ENCODE measurements at places on chromosomes 2 and 18.

DNA sequence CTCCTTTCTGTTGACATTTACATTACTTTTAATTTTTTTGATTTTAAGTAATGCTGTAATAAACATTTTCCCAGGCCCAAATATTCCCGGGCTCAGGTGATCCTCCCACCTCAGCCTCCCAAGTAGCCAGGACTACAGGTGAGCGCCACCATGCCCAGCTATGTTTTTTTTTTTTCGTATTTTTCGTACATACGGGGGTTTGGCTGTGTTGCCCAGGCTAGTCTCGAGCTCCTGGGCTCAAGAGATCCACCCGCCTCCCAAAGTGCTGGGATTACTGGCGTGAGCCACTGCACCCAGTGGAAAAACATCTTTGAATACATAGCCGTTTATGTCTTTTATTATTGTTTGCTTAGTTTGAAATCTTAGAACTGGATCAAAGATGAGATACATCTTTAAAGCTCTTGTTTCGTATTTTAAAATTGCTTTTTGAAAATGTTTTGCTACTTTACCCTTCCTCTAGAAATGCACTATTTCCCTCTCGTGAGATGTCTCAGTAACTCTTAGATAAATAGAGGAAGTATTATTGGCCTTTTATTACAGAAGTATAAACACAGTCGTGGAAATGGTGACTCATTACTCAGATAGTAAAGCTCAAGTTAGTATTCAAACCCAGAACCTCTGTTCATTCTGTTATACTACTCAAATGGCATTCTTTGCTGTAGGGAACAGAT is 2.4 kb downstream of the SMCHD1 start:
- no peak for DNase-seq

DNA sequence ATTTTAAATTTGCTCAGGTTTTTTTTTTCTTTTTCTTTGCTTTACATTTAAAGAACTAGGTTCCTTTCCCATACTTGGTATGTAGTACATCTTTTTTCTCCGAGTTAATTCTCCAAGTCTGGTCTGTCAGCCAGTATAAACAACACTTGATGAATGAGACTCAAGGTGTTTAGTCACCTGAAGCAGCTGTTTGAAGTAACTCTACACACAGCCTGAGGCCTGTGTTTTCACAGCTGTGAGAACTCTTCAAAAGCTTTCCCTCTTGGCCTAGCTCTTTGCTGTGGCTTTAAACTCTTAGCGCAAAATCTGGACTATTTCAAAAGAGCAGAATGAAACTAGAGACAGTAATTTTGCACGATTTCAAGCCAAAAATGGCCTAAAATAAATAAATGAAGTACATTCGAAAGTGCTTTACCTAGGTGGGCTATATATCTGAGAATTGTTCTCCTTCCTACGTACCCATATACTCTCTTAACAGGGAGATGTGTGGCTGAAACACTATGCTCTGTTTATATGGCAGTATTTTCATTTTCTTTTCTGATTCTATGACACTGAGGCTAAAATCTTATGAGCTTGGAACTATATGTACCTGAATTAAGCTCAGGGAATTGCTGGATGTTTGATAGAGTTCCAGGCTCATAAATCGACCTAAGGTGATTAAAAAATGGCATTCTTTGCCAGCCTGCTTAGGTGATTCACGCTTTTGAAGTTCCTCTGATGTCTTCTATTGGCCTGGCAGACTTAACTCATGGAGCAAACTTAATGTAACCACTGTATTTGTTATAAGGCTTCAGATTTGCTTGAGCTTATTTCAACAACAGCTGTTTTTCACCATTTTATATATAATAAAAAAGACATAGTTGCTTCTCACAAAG is 1044.1 kb upstream of the ZEB2 start:
- DNase-seq = no peak

GRCh38 chr2:181779288-181780021 is 99.1 kb upstream of the NEUROD1 start:
- DNase-seq = no peak

GRCh38 chr2:172454404-172455120 is 27.2 kb downstream of the ITGA6 start:
- no peak for DNase-seq

- DNase-seq = no peak
Measured at GRCh38 chr2:180540761-180541160, 439.6 kb upstream of the UBE2E3 start.

GRCh38 chr2:119158563-119159347 is at the start of gene C1QL2:
C1QL2 (minus strand) TSS chr2:119158751; CDS start chr2:119158269, 482 bp downstream.
- no peak for DNase-seq

DNA sequence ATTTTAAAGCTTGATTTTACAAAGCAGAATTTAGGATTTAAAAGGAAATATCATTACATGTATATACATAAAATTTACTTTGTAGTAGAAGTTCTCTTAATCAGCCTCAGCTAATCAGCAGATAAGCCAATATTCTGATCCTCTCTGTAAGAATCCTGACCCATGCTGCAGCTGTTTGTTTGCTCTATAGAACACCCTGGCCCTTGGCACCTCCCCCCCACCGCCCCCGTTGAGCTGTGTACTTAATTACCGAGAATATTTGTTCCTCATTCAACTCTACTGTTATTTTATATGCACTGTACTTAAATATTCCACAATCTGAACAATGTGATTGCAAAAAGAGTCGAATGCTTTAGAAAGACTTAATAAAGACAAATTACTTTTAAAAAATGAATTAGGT is 98.0 kb downstream of the EVA1A start:
- no peak for DNase-seq

DNA sequence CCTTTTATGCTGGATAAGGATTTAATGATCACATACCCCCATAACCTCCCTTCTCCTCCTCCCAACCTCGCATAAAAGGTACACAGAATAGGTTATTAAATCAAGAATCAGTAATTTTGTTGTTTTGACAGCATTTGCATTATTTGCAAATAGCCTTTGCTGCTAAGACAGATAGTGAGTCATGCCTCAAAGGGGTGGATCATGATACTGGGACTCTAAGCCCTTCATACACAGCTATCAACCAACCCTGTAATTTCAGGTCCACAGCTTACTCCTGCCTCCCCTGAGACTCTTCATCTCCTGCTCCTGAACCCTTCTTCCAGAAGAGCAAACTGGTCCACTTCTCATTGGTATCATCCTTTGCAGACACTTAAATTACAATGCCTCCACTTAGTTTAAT is 73.8 kb upstream of the KLHL29 start:
- no peak for DNase-seq

- no peak for DNase-seq
Measured at GRCh38 chr18:25365242-25365641, 13.3 kb upstream of the ZNF521 start.

- no peak for DNase-seq
Measured at GRCh38 chr2:215314896-215315295, 3.0 kb downstream of the ATIC start.

DNA sequence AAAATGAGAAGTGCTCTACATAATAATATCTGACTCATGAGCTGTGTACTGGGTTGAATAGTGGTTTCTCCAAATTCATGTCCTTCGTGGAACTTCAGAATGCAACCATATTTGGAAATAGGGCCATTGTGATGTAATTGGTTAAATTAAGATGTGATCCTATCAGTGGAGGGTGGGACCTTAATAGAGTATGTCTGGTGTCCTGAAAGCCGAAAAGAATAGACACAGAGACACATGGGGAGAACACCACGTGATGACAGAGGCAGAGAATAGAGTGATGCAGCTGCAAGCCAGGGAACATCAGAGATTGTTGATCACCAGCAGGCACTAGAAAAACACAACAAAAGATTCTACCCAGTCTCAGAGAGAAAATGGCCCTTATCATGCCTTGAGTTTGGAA is 310.1 kb downstream of the EXOC6B start:
- DNase-seq = no peak

DNA sequence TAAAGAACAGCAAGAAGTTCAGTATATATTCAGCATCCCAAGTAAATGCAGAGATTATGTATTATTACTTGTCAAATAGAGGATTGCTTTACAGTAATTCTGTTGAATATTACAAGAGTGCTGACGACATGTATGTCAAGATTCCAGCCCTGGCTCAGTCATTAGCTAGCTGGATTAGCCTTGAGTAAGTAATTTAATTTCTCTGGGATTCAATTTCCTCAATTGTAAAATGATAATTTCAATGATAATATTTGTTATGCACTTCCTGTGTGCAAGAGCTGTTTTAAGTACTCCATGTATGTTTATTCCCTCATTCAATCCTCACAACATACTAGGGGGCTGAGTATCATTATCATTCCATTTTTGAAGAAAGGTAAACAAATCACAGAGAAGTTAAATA is 44.0 kb downstream of the TCF4 start:
- no peak for DNase-seq

GRCh38 chr2:86520153-86520552 is 43.1 kb downstream of the CHMP3 start:
- DNase-seq = no peak

GRCh38 chr2:239468491-239469105 is 67.8 kb upstream of the HDAC4 start:
- no peak for DNase-seq

- no peak for DNase-seq
Measured at GRCh38 chr2:191302459-191303139, 57.4 kb downstream of the MYO1B start.

GRCh38 chr2:169348321-169349024 is 13.9 kb downstream of the LRP2 start:
- DNase-seq = no peak

GRCh38 chr18:10736984-10737383 is 211.2 kb downstream of the NAPG start:
- no peak for DNase-seq

DNA sequence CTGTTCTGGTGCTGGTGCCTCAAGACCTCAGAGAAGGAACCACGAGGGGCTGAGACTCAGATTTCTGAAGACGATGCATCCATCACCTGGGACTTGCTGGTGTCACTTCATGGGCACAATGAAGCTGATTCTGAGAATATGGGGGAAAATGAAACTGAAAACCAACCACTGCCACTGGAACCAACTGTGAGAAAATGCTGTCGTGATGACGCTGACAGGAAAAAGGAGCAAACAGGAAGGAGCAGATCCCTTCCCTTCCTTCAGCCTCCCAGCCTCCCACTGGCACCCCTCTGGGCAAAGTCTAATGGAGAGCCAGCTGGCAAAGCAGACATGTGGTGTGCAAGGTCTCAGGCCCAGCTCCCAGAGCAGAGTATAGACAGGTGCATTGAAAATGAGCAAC is 109.7 kb downstream of the FOXI3 start:
- no peak for DNase-seq

GRCh38 chr2:203817147-203817546 is 50.4 kb upstream of the CTLA4 start:
- DNase-seq = no peak

- DNase-seq = no peak
Measured at GRCh38 chr2:81206216-81206615, 901.7 kb upstream of the LRRTM1 start.

- DNase-seq = no peak
Measured at GRCh38 chr2:219648963-219649362, 21.5 kb downstream of the SLC4A3 start.

DNA sequence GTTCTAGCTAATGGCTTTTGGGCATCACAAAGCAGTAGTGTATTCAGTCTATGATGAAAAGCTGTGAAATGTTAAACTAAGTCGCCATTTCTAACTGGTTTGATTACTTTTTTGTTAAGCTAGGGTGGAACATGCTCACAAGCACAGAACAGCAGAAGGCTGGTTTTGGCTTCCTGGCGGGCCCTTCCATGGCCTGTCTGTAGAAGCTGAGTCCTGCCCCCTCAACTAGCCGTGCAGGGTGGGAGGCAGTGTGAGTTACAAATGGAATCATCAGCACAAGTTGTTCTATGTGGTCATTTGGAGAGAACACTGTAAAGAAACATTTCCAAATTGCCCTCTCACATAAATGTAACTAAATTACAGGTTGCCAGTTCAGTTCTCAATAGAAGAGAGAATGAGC is 290.8 kb downstream of the ALPK2 start:
- DNase-seq = no peak

DNA sequence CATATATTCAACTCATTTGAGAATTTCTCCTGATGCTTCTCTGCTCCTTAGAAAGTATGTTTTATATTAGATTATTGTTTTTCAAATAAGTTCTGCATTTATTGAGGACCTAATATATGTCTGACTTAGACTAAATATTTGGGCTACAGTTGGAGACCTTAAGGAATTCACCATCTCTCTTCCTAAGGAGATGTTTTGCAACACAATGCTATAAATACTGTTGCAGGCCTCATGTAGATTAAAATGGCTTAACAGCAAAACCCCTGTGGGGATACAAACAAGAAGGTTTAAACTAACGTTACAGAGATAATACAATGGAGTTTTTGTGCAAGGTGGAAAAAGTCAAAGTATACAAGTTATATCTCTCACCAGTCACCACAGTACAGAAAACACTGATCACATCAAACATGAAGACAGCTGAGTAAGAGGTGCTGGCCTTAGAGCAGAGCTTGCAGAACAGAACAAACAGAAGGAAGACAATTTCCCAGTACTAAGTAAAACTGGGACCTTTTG is 20.1 kb upstream of the BMPR2 start:
- DNase-seq = no peak

DNA sequence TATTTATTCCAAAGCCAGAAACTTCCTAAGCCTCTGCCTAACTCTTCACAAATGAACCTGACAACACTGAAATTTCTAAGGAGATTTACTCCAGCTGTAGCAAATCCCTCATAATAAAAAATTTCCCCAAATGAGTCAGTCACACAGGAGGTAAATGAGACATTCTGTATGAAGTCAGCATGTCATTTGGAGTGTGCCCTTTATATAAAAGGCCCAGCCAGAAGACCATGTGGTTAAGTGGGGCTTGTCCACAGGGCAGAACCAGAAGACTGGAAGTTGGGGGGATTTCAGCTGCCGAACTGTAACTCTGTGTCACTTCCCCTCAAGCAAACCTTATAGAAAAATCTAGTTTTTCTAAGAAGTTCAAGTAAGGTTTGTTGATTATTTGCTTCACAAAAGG is 30.2 kb downstream of the NRP2 start:
- DNase-seq = no peak

DNA sequence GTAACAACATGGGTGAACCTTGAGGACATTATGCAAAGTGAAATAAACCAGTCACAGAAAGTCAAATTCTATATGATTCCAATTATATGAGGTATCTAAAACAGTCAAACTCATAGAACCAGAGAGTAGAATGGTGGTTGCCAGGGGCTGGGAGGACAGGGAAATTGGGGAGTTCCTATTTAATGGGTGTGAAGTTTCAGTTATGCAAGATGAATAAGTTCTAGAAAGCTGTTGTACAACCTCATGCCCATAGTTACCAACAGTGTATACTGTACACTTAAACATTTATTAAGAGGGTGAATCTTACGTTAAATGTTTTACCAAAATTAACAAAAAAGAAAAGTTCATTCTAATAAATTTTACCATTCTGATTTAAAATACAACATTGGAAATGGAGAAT is 92.7 kb upstream of the WDSUB1 start:
- no peak for DNase-seq

DNA sequence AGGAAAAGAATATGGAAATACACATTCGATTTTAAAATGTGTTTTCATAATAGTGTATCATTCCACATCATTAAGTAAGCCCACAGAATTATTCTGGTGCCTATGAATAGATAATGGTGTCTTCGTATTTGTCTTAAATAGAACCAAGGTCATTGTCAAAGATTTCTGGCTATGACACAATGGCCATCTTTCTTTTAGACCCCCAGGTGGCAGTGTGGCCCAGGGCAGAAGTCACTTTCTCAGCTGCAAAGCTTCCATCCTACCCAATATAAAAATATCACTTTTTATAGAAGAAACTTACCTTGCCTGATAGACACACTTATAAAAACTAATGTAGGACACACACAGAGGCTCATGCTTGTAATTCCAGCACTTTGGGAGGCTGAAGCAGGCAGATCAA is 57.5 kb downstream of the ZRANB3 start:
- DNase-seq = peak; percentile 19

- DNase-seq = no peak
Measured at GRCh38 chr18:54984908-54985307, 25.6 kb upstream of the CCDC68 start.
